ENCODE measurements at places on chromosomes 2 and 18.
A peak's percentile ranks its signal among the peaks of the same experiment; 100 is the strongest.

GRCh38 chr2:128610496-128610895 is 291.8 kb upstream of the HS6ST1 start:
- no peak for DNase-seq

- peak; percentile 4 for DNase-seq
Observed at GRCh38 chr2:88053934-88054781, 1.4 kb downstream of the KRCC1 start.

- no peak for DNase-seq
Observed at GRCh38 chr2:199458806-199459285, 1.1 kb upstream of the SATB2 start.

- DNase-seq: no peak
Observed at GRCh38 chr18:23868136-23868785, 146.3 kb upstream of the TTC39C start.

GRCh38 chr2:236610991-236611821 is 41.6 kb downstream of the ACKR3 start:
- no peak for DNase-seq

GRCh38 chr2:160347269-160347863 is 146.2 kb downstream of the RBMS1 start:
- no peak for DNase-seq

DNA sequence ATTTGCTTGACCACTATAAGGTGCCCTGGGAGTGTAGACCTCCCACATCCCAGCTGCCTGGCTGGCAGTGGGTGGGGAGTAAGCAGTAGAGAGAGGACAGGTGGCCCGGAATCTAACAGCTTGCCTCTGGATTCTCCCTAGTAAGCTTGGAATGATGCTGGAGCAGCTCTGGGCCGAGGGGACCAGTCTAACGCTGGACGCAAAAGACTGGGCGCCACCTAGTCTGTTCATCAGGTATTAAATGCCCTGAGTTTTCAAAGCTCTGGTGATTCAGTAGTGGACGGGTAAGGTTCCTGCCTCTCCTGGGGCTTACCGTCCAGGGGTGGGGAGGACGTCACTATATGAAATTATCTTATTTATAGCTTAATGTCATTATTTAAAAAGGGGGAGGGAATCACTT is 648 bp upstream of the LYPD6B start:
- DNase-seq: peak; percentile 46

GRCh38 chr2:75274936-75275335 is 75.6 kb upstream of the TACR1 start:
- DNase-seq: no peak

DNA sequence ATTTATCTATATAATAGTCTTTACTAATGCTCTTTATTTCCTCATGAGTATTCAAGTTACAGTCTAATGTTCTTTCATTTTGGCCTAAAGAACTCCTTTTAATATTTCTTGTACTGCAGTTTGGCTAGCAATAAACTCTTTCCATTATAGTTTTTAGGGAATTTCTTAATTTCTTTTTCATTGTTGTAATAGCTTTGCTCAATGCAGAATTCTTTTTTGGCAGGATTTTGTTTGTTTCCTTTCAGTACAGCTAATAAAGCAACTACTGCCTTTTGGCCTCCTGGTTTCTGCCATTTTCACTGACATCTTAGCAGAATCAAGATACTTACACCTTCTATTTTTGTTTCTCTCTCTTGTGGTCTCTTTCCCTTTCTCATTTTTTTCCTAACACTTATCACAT is 390.4 kb upstream of the RGPD4 start:
- no peak for DNase-seq

DNA sequence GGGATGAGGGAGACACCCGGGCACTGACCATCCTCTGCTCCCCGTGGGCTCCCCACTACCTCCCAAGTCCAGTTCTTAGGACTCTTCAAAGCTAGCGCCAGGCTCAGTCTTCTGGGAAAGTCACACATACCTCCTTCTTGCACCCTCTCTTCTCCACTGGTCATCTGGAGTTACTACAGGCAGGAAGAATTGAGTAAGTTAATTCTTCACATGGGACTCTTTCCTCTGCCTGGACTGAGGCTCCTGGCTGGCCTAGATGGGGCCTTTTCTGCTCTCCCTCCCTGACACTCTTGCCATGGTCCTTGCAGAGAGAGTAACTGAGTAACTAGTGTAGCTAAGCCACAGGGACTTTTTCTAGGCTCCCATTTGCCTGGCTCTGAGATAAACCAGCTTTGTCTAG is 96.5 kb upstream of the CELF4 start:
- no peak for DNase-seq

GRCh38 chr2:2142345-2142744 is 188.7 kb downstream of the MYT1L start:
- no peak for DNase-seq

- no peak for DNase-seq
Observed at GRCh38 chr2:6671913-6672312, 193.8 kb downstream of the CMPK2 start.

DNA sequence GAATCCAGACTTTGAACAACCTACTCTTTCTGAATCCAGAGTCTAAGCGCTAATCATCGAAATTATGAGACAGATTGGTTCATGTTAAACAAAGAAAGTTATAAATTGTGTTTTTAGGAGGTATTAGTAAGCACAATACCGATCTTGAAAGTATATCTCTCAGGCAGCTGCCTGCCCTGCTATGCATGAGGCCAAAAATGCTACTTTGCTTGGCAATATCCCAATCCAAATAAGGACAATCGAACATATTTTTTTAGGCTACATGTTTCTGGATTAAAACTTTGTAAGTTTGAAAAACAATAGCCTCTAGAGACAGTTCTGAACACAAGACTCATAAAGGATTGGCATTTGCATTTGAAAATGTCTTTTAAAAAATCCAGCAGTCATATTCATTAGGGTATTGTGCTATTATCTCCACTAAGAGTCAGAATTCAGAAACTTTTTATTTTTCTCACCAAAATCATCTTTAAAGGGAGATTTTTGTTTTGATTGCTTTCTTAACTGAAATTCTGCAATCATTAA is 167.1 kb downstream of the PDE1A start:
- DNase-seq: no peak

GRCh38 chr18:76564655-76565237 is 69.7 kb upstream of the ZNF516 start:
- peak; percentile 9 for DNase-seq

DNA sequence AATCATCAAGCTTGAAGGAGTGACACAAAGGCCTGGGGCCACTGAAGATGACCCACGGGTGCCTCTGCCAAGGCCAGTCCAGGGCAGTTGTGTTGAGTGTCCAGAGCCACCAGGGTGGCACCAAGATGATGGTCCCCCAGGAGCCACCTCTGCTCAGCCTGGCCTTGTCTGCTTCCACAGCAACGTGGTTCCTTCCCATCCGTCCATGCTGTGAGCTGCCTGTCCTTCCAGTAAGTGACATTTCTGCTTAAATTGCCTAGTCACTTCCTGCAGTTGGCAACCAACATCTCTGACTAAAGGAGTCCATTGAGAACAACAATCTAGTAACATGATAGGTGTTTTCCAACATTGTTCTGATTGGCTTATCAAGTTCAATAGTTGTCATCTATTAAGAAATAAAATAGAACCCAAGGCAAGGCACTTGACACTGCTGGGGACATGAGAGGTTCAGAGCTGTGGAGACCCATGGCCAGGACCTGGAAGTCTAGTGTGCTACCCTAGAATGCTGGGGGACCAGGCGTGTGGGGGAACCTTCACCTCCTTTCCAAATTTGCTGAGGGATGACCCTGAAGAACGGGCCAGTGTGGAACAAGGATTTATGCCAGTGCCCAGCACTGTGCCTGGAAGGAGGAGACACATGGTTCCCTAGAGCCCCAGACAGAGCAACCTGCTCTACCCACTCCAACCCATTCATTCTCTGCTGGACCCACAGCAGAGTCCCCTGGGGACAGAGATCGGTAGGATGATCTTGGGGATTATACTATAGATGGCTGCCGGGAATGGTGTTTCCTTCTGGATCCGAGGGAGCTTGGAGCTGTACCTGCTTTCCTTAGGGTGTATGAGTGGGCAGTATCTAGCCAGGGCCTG is 98.9 kb upstream of the EPC2 start:
- DNase-seq: no peak

DNA sequence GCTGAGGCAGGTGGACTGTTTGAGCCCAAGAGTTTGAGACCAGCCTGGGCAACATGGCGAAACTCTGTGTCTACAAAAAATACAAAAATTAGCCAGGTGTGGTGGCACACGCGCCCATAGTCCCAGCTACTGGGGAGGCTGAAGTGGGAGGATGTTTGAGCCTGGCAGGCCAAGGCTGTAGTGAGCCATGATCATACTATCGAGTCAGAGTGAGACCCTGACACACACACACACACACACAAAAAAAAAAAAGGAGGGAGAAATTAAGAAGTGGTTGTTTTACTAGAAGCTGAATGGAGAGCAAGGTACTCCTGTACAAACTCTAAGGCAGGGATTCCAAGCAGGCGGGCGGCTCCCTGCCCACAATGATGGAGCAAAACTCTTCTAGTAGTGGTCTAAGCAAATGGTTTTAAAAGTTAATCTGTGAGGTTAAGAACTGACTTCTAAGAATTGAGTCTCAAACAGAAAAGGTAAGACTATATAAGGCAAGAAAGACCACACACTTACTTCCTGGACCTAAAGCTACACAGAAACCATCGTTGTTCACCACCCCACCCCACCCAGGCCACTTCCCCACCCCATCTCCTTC is 2.6 kb downstream of the ANKRD44 start:
- DNase-seq: no peak

DNA sequence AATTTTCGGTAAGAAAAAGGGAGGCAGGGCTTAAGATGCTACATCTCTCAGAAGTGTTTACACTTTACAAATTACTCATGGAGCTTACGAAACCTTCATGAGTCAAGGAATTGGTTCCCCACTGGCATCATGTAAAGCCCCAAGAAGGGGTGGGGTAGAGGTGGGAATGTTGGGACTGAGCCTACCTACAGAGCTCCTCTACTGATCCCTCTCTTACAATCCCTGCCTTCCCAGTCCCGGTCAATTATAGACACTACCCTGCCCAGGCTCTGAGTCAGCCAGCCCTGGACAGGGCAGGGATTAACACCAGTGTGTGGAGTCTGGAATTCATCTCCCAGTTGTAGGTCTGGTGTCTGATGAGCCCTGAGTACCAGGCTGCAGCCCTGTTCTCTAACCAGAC is 248.9 kb downstream of the PAX3 start:
- DNase-seq: peak; percentile 45

DNA sequence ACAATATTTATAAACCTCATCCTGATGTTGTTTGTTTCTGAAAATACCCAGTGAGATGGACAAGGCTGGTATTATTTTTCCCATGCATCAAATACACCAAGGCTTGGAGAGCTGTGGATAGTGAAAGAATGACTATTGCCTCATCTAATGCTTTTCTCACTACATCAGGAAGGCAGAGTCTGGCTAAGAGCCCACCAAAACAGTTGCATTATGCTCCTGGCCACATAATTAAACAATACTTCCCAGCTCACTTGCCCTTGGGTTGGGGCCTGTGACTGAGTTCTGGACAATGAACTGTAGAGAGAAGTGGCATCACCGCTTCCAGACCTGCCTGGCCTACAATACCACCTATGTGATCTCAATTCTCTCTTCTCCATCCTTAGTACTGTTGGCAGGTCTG is 46.4 kb upstream of the REEP1 start:
- DNase-seq: no peak

DNA sequence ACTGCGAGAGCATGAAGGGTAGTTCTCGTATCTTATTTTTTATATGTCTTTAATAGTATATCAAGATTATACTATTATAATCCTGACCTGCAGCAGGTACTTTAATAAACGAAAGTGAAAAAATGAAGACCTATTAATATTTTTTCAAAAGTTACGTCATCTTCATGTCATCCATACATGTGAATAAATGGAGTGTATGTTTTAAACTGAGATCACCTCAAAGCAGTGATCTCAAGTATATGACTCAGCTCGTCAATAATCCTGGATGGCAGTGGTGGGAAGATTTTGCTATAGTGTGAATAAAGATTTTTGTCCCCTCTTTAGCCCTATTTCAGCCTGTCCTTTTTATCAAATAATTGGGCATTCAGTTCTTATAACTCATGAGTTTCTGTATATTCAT is 166.3 kb upstream of the FBXO11 start:
- no peak for DNase-seq

DNA sequence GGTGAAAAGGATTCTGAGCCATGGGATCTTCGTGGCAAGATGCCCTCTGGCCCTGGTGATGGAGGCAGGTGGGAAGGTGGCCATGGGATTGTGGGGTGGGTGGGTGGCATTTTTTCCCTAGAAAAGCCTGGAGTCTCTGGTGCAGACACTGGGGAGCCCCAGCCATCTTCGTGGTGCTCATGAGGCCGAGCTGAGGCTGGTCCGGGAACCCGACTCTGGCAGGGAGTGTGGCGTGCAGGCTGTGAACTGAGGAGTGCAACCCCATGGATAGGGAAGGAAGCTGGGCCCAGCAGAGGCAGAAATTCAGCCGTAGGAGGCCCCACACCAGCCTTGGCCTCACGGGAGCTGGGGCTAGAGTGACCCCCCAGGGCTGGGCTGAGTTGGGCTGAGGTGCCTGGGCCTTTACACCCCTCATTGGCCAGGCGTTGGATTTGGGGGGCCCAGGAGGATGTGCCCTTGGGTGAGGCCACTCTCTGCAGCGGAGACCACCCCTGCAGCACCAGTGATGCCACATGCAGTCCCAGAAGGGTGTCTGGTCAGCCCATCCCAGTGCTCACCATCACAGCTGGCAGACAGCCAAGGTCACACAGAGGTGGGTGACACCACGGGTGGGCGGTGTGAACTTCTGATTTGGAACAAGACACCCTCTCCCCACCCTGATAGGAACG is 115.6 kb upstream of the HDAC4 start:
- DNase-seq: no peak

DNA sequence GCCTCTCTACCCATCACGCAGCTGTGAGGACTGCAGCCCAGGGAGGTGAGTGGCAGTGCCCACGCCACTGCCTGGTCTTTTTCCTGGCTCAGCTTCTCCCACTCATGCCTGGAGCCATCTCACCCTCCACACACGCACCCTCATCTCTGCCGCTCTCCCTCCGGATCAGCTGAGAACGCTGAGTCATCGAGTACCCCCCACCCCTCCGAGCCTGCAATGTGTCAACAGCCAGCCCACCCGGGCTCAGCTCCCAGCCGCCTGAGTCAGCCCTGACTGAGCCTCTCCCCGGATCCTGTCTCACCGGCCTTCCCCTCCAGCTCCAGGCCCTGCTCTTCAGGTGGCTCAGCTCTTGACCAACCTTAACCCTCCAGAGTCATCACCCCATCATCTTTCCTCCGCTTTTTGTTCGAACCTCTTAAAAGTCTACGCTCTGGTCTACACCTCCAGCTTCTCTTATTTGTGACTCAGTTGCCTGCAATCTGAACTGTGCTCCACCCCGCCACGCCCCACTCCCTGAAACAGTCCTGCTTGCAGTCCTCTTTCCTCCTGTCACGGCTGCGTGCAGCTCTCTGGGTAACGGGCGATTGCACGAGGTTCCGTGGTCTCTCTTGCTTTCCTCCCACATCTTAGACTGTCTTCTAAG is 94.4 kb upstream of the ASAP2 start:
- peak; percentile 88 for DNase-seq

DNA sequence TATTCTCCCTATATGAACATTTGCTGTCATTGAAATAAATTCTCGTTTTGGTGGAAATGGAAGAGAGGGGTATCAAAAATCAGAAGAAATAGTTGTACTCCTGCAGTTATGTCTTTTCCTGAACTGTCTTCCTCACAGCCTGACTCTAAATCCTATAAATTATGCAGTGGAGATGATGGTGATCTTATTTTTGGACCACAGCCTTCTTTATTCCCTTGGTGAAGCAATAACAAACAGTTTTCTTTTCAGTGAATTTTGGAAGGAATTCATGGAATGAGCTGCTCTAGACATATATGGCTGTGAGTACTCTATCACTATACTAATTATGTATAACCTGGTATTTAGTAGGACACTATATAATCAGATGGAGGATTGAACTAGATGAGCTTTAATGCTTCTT is 1.7 kb upstream of the SLC25A12 start:
- no peak for DNase-seq
